Lung (tissue), 17 donors: ENCODE measurements at places on chromosomes 6 and 20. TPM values are rescaled to one million over a fixed set of nuclear protein-coding genes. Genes with fewer than 3 reads are reported as not detected.

DNA sequence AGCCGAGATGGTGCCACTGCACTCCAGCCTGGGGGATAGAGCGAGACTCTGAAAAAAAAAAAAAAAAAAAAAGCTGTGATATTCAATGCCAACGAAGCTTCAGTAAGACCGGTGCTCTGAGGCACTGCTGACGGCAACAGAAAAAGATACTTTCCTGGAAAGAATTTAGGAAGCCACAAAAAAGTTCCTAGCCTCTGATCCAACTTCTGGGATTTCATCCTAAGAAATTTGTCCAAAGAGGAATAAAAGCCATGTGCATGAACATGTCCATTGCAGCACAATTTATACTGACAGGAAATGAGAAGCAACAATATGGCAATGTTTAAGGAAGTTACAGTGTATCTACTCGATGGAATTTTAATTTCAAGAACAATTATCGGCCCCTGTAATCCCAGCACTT is 24.5 kb upstream of the CARMIL1 start:
- H3K27ac ChIP-seq, result no peak overlapping the region
- H3K36me3 ChIP-seq, result no peaks in the 10 kb centered on the region
- H3K4me3 ChIP-seq, result no peak overlapping the region
- no peaks in the 10 kb centered on the region for H3K4me1 ChIP-seq
- no peak for DNase-seq
- H3K27me3 ChIP-seq, result no peaks in the 10 kb centered on the region

The PDRG1 gene
- total RNA-seq, result 6.3 TPM

- H3K27ac ChIP-seq, result no peak overlapping the region
- H3K27me3 ChIP-seq, result no peaks in the 10 kb centered on the region
These were observed 32.2 kb downstream of the PRPH2 start for GRCh38 chr6:42690151-42690702.

DNA sequence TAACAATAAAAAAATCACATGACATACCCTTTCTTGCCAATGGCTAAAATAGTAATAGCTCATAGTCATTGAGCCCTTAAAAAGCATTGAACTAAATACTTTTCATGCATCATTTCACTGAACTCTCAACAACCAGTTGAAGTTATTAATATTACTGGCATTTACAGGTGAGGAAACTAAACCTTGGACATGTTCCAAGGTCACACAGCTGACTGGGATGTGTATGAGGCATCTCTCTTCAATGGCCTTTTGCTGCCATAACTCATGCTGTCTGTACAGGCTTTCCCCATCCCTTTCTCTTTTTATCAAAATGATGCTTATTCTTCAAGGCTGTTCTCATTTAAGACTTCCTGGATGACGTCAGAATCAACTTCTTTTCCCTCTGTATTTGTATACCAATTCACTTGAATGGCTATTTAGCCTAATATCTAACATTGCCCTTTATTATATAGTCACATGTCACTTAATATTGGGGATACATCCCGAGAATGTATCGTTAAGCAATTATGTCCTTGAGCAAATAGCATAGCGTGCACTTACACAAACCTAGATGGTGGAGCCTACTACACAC is 476.4 kb downstream of the KIF16B start:
- no peaks in the 10 kb centered on the region for H3K27me3 ChIP-seq
- H3K4me1 ChIP-seq, result no peaks in the 10 kb centered on the region
- DNase-seq, result no peak
- no peak overlapping the region for H3K4me3 ChIP-seq
- no peak overlapping the region for H3K27ac ChIP-seq

The DNAH8 gene
- 0.20 TPM for total RNA-seq

The ENPP3 gene
- total RNA-seq, result 0.77 TPM

The FKBP5 gene
- 184 TPM for total RNA-seq

The SERPINB6 gene
- 113 TPM for total RNA-seq

The BTBD3 gene
- 32.4 TPM for total RNA-seq

The ZNF391 gene
- total RNA-seq, result 5.3 TPM

- H3K27me3 ChIP-seq, result no peaks in the 10 kb centered on the region
- no peaks in the 10 kb centered on the region for H3K36me3 ChIP-seq
- no peaks in the 10 kb centered on the region for H3K4me1 ChIP-seq
- H3K27ac ChIP-seq, result no peak overlapping the region
These were observed 52.6 kb downstream of the LAMP5 start for GRCh38 chr20:9566977-9567376.

DNA sequence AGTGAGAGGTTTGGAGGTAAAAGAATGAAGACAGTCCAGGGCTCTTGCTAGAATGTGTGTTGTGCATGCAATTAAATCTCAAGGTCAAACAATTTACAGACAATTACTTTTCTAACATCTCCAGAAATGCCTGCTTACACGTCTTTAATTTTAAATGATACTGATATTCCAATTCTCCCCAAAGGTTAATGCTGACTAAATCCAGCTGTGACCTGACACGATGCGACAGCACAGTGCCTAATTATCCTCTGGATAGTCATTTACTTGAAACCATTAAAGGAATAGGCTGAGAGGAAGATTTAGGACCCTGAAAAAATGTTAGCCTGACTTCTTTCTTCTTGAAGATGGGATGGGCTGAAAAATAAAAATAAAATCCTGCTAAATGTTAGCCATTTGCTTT is 178.2 kb upstream of the MMS22L start:
- no peaks in the 10 kb centered on the region for H3K27me3 ChIP-seq
- H3K4me3 ChIP-seq, result no peak overlapping the region
- DNase-seq, result no peak
- H3K4me1 ChIP-seq, result no peaks in the 10 kb centered on the region

DNA sequence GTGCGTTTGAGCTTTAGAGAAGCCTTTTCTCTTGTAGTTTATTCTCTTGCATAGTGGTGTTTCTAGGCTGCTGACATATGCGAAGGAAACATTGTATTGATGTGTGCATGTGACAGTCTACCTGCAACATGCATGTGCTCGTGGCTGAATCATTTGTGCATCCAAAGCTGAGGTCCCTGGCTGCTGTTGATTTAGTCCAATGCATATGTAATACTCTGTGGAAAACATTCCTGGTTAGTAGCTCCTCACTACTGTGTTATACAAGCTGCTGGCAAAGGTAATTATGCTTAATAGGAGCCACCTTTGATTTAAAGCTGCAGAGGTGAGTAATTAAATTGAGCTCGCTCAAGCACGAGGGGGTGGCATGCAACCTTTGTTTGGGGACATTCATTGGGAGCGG is 24.5 kb downstream of the TSHZ2 start:
- no peaks in the 10 kb centered on the region for H3K36me3 ChIP-seq
- peaks cover 5% of the 10 kb centered on the region for H3K4me1 ChIP-seq
- H3K4me3 ChIP-seq, result no peak overlapping the region
- no peak for DNase-seq
- H3K27me3 ChIP-seq, result no peaks in the 10 kb centered on the region
- no peak overlapping the region for H3K27ac ChIP-seq

- no peaks in the 10 kb centered on the region for H3K4me1 ChIP-seq
- no peak for DNase-seq
- H3K27me3 ChIP-seq, result no peaks in the 10 kb centered on the region
- peaks cover 37% of the 10 kb centered on the region for H3K36me3 ChIP-seq
These were observed 14.4 kb downstream of the CCDC167 start for GRCh38 chr6:37485291-37485702.

The ZNF335 gene
- total RNA-seq, result 23.6 TPM
